ENCODE measurements at places on chromosomes 6 and 20.

DNA sequence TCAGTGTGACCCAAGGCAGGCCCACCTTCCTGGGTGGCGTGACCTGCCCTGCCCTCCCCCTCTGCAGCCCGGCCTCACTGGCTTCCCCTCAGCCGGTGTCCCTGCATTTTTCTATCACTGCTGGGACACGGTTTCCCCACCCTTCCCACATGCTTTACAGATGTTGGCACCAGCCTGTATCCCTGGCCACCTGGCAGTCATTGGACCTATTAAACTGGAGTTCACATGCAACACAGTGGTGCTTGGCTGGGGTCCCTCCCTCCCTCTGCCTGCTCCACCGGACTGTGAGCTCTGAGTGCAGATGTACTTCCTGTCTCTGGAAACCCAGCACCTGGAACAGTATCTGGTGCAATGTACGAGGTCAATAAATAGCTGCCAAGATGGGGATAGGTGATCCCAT, 25.5 kb upstream of the STX16 start:
- no peak for DNase-seq

DNA sequence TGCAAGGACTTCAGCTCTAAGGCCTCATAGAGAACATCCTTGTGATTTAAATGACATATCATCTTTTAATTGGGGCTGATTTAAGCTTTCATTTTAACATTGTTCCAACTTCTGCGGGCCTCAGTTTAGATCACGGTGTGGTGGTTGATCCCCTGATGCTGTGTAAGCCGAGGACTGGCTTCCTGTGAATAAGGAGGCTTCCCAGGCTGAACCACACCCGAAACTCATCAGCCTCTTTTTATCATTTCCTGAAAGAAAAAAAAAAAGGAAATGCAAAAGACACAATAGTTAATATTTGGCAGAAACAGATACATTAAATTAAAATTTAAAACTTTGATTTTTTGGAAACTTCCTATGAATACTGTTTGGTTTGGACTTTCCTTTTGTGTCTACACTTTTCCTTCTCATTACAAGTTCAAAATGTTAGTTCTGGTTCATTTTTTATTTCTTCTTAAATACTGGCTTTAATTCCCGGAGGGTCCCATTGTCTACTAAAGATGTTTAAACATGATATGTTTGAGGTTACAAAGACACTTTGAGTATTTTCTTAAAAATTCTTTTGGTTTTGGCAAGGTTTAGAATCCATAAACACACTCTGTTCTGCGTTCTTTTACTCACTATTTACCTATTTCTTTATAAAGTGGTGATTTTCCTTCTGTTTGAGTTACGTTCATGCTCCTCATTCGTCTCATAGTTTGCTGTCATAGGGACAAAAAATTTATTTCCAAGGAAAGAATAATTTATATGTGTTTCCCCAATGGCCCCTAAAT, 230.0 kb upstream of the SULF2 start:
- no peak for DNase-seq

GRCh38 chr20:55774628-55775027, 230.7 kb downstream of the CBLN4 start:
- no peak for DNase-seq

DNA sequence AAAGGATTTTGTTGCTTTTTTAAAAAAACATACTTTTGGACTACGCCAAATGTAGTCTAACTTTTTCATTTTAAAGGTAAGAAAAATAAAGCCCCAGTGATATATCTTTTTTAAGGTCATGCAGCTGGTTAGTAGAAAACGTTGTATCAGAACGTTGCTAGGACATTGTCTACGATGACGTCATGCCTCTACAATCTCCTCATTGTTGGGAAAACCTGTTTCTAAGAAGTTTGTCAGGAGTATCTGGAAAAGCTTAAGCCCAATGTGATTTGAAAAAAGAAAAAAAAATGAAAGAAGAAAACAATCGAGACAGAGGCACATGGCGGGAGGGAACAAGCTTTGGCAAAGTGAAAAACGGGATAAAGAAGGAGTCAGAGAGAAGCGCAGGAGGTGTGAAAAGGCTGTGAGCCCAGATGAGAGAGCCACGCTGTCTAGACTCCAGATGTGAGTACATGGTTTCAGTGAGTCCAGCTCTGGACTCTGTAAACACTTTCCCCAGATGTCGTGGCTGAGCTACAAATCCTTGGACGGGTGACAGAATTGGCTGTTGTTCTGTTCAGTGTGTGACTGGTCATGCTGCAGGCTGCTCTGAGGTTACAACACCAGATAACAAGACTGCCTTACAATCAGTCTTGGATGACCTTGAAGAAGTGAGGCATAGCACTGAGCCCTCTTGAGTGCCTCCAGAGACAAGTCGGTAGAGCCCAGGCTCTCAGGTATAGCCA, 656.7 kb upstream of the ID4 start:
- no peak for DNase-seq

DNA sequence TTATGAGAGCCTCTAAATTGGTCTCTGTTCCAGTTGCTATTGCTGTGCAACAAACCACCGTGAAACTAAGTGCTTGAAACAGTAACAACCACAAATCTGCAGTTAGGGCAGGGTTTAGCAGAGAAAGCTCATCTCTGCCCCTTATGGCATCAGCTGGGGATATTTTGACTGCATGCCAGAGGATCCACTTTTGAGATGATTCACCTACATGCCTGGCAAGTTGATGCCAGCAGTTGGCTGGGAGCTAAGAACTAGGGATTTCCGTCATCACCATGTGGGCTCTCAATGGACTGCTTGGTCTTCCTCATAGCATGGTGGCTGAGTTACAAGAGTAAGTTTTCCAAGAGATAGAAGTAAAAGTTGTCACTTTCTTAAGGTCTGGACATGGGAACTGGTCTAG, 35.1 kb downstream of the PLCB4 start:
- no peak for DNase-seq

GRCh38 chr20:4961746-4962145, 39.6 kb downstream of the SLC23A2 start:
- DNase-seq, result no peak

DNA sequence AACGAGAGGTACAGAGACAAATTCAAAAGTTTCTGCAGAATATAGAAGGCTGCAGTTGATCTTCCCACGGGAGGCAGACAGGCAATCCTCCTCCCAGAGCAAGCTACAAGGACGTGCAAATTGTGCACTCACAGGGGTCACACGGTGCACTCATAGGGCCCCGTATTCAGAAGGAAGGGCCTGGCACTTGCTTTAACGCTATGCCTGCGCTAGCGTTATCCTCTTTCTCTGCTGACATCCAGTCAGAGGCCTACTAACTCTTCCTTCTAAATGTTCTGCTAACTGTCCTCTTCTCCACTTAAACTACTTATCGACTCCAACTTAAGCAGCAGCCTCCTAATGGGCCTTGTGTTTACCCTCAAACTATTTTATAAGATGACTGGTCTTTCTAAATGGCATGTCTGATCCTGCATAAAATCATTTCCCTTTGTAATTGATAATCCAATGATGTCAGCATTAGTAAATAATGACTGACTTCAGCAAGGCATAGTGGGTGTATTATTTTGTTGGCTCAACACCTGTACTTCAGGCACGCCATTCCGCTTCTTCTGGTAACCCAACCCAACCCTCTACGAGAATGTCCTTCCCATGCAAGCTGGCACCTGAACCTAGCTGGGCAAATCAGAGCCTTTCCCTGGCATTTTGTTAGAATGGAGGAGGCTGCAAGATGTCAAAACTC, 2.2 kb downstream of the IFNGR1 start:
- no peak for DNase-seq

GRCh38 chr6:84618046-84618752, 146.2 kb downstream of the TBX18 start:
- no peak for DNase-seq

GRCh38 chr6:117440706-117441525, 15.2 kb upstream of the ROS1 start:
- no peak for DNase-seq

GRCh38 chr6:44829836-44830235, 442.3 kb downstream of the CDC5L start:
- no peak for DNase-seq

DNA sequence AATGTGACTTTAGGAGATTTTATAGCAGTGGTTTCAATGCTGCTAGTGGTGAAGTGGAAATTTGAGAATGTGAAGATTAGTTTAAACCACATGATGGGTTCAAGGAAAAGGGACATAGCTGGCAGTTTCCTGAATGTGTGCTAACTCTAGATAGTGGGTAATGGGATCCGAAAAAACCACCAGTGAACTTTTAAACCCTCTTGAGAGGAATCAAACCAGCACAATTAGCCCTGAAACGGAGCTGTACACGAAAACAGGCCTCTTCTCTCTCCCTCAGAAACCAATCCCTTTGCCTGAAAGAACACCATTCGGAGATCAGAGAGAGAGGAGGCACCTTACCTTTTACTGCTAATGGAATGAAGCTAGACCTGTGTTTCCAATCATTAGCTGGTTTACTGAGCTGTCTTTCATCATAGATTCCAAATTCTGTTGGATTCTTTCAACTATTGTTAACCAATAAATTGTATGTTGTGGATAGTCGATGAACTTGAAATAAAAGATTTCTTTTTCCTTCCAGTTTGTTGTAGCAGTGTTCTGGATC, 103.9 kb downstream of the AIG1 start:
- no peak for DNase-seq

DNA sequence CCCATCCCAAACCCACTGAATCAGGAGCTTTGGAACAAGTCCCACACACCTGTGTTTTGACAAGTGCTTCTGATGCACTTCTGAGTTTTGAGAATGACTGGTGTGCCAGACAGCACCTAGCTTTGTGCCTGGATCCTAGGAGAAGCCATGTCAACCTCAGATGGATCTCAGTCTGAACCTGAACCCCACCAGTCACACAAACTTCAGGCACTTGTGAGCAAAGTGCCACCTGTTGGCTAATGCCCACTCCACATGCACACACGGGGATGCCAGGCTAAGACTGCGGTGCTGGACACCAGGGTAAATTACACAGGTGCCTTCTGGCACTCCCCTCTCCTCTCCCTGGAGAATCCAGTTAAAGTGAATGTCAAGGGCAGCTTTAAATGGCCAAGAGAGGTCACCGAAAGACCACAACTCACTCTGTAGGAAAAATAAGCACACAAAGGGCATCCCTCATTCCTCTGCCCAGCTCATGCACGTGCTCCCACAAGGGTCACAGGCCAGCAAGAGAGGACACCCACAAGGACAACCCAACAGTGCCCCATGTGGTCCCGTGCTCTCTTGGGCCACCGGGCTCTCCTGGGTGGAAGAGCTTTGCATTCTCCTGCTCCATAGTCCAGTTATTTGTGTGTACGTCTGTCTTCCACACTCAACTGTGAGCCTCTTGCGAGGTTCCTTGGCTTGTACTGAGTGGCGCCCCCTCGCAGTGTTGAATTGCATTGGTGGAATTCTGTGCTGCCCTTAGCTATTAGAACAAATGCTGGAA, 45.6 kb downstream of the TAF8 start:
- no peak for DNase-seq

- DNase-seq, result no peak
Observed at GRCh38 chr20:63135411-63135810, 80.5 kb downstream of the YTHDF1 start.

- peak; percentile 30 for DNase-seq
Observed at GRCh38 chr20:50575865-50576720, 65.9 kb downstream of the PTPN1 start.

- no peak for DNase-seq
Observed at GRCh38 chr6:2563635-2564034, 187.1 kb downstream of the MYLK4 start.

GRCh38 chr20:49765846-49766541, 46.6 kb upstream of the SLC9A8 start:
- no peak for DNase-seq

GRCh38 chr6:154482858-154483257, 27.6 kb downstream of the CNKSR3 start:
- DNase-seq, result no peak

Data from stimulated activated CD8-positive, alpha-beta memory T cell treated with anti-CD3 and anti-CD28 coated beads, Interleukin-12 subunit alpha, Interleukin-12 subunit beta, amount 100 ng/mL, for 4 hours (primary cell).